ENCODE measurements at places on chromosomes 7 and 10.
A peak's percentile ranks its signal among the peaks of the same experiment; 100 is the strongest.

DNA sequence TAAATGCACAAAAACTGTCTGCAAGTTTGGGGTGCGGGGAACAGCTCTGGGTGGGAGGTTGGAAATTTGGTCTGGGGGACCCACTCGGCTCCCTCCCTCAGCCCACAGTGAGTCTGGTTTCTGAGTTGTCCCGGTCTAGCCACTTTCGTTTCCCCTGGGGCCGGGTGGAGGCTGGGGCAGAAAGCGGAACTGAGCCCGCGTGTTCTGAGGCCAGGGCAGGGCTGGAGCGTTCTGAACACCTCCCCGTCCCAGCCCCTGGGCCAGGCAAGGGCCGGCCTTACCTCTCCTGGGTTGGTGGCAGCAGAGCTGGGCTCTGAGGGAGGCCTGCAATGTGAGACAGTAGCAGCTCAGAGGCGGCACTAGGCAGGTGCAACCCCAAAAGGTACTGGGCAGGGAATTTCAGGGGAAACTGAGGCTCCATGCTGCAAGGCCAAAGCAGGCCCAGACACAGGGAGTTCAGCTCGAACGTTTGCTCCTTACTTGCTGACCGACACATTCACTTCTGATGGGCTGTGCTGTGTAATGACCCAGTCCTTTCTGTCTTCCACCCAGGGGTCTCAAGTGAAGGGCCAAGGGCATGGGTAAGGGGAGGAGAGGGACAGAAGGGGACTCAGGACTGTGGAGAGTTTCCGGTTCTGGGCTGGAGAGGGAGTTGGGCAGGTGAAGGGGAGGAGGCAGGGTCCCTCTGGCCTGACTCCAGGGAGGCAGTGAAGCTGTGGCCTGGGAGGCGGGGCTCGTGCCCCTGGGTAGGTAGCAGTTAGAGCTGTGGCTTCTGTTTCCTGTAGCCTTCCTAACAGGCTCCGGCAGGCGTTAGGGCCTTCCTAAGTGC is 3.0 kb downstream of the IRF5 start:
- no peak for DNase-seq

GRCh38 chr7:77474756-77475155 is 58.6 kb upstream of the GSAP start:
- DNase-seq = no peak

DNA sequence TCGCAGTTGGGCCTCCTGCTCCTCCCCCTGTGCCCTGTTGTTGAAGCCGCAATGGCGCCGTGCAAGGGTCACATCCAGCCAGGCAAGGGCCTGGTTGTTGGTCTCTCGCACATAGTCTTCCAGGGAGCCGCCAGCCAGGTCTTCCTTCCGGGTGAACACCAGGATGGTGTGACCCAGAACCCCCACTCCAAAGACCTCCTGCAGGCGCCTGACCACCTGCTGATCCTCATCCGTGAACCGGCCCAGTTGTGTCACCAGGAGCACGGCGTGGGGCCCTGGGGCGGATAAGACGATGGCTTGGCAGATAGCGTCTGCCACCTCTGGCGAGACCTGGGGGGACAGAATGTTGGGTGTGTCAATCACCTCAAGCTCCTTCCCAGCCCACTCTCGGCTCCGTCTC is 4.2 kb downstream of the GIMAP6 start:
- DNase-seq = no peak

- DNase-seq = no peak
Measured at GRCh38 chr10:61016630-61017029, 72.6 kb upstream of the RHOBTB1 start.

- DNase-seq = no peak
Measured at GRCh38 chr10:101446071-101446470, 92.1 kb downstream of the BTRC start.

DNA sequence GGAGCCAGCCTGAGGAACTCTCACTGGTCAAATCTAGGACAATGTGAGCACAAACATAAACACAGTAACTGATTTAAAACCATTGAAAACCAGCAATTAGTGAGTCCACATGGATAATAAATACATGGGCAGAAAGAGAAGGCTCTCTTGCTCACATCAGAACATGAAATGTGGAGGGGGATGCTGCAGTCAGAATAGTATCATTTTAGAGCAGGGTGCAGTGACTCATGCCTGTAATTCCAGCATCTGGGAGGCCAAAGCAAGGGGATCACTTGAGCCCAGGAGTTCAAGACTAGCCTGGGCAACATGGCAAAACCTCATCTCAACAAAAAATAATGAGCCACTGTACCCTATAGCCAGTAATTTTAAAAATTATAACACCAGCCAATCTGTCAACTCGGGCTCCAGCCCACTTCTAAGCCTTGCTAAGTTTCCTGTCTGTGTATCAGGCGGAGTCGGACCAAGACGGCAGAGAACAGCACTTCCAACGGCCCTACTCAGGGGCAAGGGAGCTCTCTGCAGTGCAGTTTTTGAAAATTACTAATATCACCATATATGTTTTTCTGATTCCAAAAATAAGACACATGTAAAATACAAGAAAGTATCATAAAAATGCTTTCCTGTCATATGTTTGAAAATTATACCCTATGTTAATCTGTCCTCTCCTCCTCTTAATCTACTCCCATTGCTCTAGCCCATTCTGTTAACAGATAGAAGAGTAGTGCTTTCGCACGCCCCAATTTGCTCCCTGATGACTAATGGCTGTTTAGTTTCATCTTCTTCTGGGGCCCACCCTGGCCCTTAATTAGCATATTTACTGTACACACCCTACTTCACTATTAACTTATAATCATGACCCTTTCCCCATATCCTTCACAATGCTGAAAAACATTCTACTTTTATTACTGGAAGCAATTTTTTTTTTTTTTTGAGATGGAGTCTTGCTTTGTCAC is 17.1 kb downstream of the URGCP start:
- no peak for DNase-seq

DNA sequence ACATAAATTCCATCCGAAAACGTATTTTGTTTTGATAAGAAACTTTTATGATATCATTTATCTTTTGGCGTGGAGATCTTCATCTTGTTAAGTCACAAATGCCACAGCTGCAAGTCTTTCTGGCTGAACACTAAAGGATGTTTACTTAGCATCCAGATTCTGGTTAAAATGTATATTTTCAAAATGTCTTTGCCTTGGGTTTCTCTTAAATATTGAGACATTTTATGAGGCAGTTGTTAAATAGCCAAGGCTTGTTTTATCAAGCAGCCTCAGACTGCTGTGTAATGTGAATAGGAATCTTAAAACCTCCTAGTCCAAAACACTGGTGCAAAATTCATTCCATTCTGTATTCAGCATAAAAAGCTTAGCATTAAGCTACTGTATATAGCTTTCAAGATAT is 136.3 kb upstream of the FZD1 start:
- DNase-seq = no peak

GRCh38 chr7:85234730-85235129 is 47.9 kb upstream of the SEMA3D start:
- no peak for DNase-seq

DNA sequence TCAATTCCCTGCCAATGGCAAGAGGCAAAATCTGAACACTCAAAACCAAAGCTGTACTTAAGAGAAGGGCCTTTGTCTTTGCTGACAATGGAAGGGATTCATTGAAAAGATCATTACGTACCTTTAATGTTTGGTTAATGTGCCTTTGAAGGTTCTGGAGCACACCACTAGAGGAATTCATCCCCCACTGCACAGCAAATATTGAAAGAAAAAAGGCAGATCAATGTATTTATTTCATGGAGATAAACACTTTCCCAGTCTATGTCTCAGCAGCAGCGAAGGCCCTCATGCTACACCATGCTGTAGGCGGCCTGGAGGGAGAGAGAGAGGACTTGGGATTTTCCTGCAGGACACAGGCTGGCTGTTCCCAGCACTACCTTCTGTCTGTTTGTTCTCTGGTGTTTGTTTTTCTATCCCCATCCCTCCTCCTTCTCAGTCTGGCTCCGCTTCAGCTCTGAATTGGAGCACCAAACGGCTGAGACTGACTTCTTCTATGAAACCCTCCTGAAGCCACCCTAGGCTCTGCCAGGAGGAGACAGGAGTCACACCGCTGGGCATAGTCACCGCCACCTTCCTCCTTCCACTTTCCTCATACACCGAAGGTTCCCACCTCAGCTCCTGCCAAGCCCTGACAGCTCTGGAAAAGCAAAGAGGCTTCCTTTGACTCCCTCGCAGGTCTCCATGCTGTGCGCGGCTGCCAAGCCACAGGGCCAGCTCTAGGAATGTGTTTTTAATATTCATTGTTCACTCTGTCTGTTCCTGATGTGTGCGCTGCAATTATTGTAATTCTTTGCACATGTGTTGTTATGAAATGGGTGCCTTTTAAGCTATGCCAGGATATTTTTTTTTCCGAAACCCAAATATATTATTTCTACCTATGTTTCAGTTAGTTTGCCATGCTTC is 301.5 kb downstream of the FZD1 start:
- DNase-seq = peak; percentile 58

- no peak for DNase-seq
Measured at GRCh38 chr7:47095946-47096345, 486.0 kb downstream of the TNS3 start.

DNA sequence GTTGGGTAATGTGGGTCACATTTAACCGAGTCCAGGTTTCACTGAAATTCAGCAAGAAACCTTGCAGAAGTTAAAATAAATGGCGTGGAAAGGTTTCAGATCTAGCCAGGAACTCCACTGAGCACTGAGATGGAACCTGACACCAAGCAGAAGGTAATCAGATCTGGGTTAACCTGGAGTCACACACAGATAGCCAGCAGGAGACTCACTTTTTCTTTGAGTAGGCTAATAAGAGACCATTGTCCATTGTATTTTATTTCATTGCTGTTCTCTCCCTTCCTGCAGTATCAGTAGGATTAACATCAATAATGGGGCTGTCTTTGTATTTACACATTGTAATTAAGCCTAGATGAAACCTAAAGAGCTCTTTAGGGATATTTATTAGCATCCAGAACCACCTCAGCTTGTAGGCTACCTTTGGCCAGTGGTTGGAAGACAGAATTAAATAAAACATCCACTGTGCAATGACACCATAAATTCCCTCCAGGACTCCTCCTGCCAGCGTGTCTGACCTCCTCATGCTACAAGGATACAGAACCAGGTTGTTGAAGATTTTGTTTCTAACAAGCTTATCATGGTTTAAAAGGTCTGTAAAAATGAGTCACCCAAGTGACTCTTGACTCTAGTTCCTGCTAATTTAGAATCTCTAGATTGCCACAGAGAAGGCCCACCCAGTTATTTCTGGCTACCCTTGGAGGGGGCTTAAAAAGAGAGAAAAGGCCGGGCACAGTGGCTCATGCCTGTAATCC is 151.1 kb downstream of the SORCS1 start:
- DNase-seq = no peak

DNA sequence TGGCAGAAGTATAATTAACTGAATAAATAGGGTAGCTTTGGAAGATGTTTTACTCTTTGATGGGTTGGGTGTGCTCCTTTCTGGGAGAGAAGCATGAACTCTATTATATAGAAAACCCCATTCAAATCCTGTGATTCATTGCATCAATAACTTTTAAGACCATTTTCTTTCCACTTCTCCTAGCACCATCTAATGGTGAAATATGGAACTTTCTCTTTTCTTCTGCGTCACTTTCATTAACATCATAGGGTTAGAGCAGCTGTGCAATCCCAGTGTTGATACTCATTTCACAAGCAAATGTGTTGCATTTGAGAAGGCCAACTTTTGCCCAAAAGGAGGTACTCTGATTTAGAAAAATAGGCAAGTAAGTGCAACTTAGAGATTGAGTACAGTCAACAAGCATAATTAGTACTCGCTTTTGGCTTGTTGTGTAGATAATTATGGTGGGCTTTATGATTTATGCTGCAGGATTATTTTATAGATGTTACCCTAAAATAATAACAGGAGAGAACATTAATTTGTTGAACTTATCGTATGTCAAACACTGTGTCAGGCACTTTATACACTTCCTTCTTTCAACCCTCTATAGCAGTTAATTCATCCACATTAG is 92.9 kb downstream of the CPED1 start:
- DNase-seq = peak; percentile 47

DNA sequence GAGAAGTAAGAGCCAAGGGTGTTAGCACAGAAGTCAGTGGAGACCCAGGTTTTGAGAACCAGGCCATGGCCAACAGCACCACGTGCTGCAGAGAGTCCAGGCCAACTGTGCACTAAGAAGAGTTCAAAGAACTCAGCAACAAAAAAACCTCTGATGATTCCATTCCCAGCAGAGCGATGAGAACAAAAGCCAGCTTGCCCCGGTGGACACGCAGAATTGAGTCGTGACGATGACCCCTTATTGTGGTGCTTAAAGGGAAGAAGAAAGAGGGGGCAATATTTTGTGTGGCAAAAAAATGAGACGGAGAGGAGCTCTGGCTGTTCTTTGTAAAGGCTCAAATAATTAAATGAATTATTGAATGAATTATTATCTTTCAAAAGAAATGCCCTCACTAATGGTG is 468.3 kb upstream of the AUTS2 start:
- DNase-seq = no peak

GRCh38 chr10:78365694-78366093 is 332.0 kb downstream of the RPS24 start:
- DNase-seq = no peak

GRCh38 chr7:134758981-134759380 is 20.5 kb upstream of the CALD1 start:
- DNase-seq = no peak

GRCh38 chr7:70354409-70355169 is 756.3 kb downstream of the AUTS2 start:
- DNase-seq = no peak

DNA sequence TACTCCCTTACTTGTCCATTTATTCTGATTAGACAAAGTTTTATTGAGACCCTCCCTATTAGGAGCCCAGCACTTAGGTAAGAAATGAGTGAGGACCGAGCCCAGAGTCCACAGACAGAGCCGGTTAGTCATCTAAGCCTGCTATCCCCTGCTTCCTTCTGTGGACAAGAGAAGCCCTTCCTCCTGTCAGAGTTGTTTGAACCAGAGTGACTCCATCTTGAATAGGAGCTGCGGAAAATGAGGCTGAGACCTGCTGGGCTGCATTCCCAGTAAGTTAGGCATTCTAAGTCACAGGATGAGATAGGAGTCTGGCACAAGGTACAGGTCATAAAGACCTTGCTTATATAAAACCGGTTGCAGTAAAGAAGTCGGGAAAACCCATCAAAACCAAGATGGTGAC is 109.1 kb downstream of the CPXM2 start:
- DNase-seq = no peak

DNA sequence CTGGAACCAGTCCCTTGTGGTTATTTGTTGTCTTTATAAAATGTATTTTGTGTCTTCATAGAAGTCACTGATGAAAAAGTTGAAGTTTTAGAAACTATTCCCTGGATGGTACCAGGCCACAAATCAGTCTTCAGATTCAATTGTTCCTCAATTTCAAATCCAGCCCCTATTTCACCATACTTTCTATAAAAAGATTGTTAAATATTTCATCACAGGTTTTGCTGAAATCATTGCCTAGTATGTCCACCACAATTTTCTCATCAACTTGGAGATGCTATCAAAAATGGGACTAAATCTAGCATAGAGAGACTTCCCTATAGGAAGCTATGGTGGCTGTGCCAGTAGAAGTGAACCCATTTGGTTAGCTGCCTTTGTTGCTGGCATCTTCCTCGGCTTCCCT is 118.5 kb downstream of the RAB18 start:
- no peak for DNase-seq

DNA sequence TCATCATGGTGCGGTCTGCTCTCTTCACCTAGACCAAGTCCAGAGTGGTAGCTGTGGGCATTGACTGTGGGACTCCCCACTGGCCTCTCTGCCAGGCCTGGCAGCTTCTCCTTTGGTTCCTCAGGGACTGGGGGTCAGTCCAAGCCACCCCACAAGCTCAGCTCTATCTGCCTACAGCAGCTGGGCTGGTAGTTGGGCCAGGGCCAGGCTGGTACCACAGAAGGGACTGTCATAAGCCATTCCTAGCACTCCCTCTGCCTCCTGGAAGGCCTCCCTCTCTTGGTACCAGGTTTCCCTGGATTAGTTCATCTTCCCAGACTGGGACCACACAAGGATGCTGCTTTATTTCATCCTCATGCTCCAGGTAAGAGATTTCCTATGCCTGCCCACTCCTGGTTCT is 24.2 kb upstream of the UNC5B start:
- no peak for DNase-seq

Data from astrocyte of the cerebellum (primary cell).